Iris pigment epithelial cell (primary cell): ENCODE measurements at places on chromosomes 2 and 18.

GRCh38 chr2:96231316-96231715 is 22.7 kb upstream of the STARD7 start:
- DNase-seq, result no peak

- DNase-seq, result no peak
Observed at GRCh38 chr18:51430538-51430937, 233.1 kb upstream of the MEX3C start.

- DNase-seq, result no peak
Observed at GRCh38 chr2:64114912-64115277, 29.3 kb downstream of the PELI1 start.

DNA sequence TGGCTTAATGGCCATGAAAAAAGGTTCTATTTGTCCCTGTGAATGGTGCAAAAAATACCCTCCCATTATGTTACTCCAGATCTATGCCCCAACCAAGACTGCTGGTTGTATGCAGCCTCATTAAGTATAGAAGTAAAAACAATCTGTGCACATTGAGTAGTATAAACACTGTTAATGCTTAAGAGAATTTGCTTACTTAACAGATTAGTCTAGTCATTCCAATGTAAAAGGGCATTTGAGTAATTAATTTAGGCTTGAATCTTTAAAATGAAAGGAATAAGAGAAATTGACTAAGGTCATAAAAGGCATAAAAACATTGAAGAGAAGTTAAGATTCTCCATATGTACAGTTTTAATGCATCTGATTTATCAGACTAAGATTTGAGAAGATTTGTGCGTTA is 51.2 kb downstream of the FAM124B start:
- no peak for DNase-seq

- DNase-seq, result no peak
Observed at GRCh38 chr18:5476961-5477800, 66.6 kb downstream of the EPB41L3 start.

DNA sequence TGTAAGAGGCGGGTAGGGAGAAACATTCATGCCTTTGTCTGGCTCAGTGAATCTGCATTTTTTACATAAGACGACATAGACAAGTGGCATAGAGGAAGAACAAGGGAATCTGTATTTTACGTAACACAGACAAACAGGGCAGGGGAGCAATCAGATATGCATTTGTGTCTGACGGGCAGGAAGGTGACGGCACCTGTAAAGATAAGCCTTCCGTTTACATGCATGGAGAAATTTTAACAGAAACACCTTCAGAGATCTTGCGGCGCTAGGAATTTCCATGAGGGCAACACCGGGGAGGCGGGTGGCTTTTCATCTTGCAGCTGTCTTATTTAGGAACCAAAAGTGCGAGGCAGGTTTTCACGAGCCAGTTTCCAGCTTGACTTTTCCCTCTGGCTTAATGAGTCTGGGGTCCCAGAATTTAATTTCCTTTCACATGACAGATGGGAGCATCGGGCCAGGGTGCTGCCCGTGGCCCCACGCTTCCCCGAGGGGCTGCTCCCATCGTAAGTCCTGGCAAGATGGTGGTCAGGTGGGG is 42.6 kb downstream of the RTP5 start:
- DNase-seq, result no peak

DNA sequence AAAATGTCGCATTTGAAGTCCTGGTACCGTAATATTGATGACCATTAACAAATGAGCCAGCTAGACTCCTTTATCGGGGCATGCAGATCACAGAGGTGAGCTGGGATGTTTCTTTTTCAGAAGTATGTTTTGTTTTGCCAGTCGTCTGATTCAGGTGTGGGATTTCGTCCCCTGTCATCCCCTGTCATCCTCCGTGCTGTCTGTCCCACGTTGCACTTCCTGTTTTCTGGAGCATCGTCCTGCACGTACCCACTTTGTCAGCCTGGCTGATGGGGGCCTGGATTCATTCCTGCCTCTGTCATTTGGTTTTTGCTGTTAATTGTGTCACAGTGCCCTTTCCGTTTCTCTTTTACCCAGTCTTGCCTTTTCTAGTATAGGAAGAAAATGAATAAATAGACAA is 72.8 kb downstream of the ASAP2 start:
- no peak for DNase-seq

- no peak for DNase-seq
Observed at GRCh38 chr18:76662626-76663025, 159.7 kb upstream of the ZNF236 start.

- DNase-seq, result no peak
Observed at GRCh38 chr18:3514312-3515216, 64.6 kb downstream of the TGIF1 start.

GRCh38 chr18:26497866-26498265 is 50.5 kb downstream of the KCTD1 start:
- no peak for DNase-seq

- no peak for DNase-seq
Observed at GRCh38 chr2:69074918-69075317, 61.9 kb downstream of the ANTXR1 start.
